ENCODE measurements at places on chromosomes 11 and 22.

- DNase-seq = no peak
Observed at GRCh38 chr11:66902486-66903177, 45.8 kb downstream of the LRFN4 start.

GRCh38 chr11:133171374-133171773 is 360.9 kb downstream of the OPCML start:
- no peak for DNase-seq

DNA sequence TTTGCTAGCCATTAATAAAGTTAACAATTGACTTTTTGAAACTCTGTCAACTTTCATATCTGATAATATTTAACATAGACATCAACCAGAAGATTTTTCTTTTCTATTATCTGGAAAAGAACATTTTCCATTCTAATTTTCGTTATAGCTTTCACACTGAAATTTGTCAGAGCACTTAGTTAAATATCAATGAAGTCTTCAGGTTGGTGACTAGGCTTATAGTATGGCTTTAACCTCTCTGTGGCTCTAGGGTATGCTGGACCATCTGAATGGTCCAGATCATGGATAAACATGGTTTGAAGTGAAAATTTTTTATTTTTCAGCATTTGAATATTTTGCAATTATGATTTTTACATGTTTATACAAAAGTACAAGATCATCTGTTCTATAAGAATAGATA is 548.1 kb downstream of the CNTN5 start:
- no peak for DNase-seq

- DNase-seq = no peak
Observed at GRCh38 chr11:65150509-65151299, 16.4 kb upstream of the SYVN1 start.

GRCh38 chr11:1384199-1384970 is 5.3 kb upstream of the BRSK2 start:
- DNase-seq = no peak

- DNase-seq = no peak
Observed at GRCh38 chr22:47628477-47629272, 866.2 kb downstream of the TBC1D22A start.

DNA sequence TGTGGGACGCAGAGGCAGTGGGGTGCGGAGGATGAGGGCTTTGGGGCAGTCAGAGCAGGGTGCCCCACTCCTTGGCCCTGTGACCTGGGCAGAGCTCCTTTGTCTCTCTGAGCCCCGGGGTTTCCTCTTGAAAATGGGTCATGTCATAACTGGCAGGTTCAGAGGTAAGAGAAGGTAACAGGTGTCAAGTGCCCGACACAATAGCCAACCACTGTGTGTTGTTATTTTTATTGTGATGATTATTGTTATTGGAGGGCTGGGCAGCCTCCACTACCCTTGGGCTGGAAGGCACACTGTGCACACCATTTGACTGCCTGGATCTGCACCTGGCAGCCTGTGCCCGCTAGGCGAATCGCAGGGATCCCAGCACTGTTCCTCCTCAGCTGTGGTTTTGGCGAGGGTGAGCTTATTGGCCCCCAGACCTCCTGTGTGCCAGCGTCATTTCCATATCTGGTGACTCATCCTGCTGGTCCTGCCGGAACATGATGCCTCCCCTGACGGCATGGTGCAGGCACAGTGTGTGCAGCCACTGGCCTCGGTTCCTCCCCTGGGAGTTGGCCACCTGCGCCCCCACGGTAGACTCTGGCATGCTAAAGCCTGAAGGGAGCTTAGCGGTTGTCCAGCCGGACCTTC is 15.4 kb upstream of the SOX10 start:
- DNase-seq = no peak
